ENCODE measurements at places on chromosomes 11 and 22. TPM values are rescaled to one million over a fixed set of nuclear protein-coding genes. Genes with fewer than 3 reads are reported as not detected.

Gene PEX26
- total RNA-seq = 38.3 TPM

Gene OR8H1
- total RNA-seq = not detected

Gene SLC35E4
- 12.2 TPM for total RNA-seq

Gene OR51V1
- total RNA-seq = not detected

Gene NAV2
- total RNA-seq = 31.0 TPM

Measured in mesangial cell (primary cell).